AML-193 (cell line): ENCODE measurements at places on chromosomes 3 and 15.

- peak; percentile 33 for DNase-seq
These were observed 593 bp upstream of the RSL24D1 start for GRCh38 chr15:55197362-55197705.

- DNase-seq: no peak
These were observed 42.9 kb upstream of the ACTC1 start for GRCh38 chr15:34838282-34838681.

GRCh38 chr15:85582131-85583079 is 202.0 kb downstream of the AKAP13 start:
- no peak for DNase-seq

DNA sequence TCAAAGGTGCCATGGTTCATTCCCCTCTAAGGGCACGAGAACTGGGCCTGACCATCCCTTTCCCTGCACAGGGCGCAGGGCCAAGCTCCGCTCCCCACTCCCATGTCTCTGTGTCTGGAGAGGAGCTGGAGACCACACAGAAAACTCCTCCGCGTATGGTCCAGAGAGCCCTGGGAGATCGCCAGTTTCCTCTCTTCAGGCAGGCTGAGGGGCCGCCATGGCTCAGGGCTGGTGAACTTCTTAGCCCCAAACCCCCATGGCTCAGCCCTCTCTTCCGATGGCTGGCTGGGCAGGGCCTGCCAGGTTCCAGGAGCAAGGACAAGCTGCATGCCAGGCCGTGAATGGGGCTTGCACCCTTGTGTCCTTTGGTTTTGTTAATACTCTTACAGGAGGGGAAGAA is 52.9 kb downstream of the EXOG start:
- DNase-seq: no peak

GRCh38 chr15:77350792-77351191 is 69.1 kb downstream of the PEAK1 start:
- no peak for DNase-seq

- no peak for DNase-seq
These were observed 64.9 kb downstream of the ABHD5 start for GRCh38 chr3:43755516-43756200.

DNA sequence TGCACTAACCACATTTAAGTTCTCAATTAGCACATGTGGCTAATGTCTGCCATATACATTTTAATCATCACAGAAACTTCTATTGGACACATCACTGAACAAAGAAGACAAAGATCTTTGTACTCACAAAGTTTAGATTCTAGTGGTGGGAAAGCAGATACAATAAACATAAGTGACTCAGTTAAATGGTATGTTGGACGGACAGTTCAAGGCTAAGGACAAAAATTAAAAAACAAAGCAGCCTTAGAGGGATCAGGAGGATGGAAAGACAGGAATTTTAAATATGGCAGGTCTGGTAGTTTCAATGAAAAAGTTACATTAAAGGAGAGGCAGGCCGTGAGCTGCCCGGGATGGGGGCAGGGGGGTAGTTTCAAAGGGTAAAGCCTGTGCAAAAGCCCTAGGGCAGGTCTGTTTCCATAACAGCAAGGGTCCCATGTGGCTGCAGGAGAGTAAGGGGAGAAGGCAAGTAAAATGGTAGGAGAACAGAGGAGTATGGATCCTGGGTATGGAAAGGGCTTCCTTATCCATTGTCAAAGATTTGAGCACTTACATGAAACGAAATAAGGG is 220.7 kb downstream of the FHIT start:
- DNase-seq: no peak

- DNase-seq: no peak
These were observed at the start of gene XCR1 for GRCh38 chr3:46027021-46027705. TSS of gene XCR1 (minus strand) at chr3:46027483. CDS start at chr3:46021947, 5,536 bp downstream.

DNA sequence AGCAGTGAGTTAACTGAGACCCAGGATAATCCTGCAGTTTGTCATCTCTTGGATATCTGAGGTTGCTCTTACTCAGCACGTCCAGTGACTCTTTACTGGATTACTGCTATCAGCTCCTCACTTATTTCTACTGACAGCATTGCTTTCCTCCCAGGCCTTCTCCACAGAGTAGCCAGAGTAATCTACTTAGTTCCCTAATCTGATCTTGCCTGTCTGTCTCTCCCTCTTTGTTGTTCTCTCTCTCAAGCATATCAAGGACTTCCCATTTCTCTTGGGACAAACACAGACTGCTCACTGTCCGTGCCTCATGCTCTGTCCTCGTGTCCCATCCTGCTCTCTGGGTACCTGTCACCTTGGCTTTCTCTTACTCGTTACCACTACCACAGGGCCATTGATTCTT is 376.2 kb downstream of the FEZF2 start:
- DNase-seq: no peak

- peak; percentile 51 for DNase-seq
These were observed 14.4 kb upstream of the ANKRD28 start for GRCh38 chr3:15812183-15812582.
